ENCODE measurements at places on chromosomes 4 and X.

DNA sequence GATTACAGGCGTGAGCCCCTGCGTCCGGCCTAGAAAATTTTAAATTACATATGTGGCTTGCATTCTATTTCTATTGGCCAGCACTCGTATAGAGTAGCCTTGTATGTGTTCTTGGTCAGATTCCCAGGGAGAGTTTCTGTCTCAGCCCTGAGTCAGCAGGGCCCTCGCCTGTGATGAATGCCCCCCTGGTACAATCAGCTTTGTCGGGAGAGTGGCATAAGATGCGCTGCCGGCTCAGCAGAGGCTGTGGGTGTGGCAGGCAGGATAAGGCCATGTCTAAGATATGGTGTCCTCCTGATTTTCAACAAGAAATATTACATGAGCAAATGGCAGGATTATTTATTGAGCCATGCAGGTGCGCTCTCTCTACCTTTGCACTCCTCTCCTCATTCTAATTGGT is 1.6 kb upstream of the REELD1 start:
- no peak for DNase-seq

GRCh38 chrX:13581554-13581953 is 12.2 kb downstream of the EGFL6 start:
- DNase-seq: no peak

- DNase-seq: no peak
Observed at GRCh38 chrX:7926914-7927258, 327 bp downstream of the PNPLA4 start.

DNA sequence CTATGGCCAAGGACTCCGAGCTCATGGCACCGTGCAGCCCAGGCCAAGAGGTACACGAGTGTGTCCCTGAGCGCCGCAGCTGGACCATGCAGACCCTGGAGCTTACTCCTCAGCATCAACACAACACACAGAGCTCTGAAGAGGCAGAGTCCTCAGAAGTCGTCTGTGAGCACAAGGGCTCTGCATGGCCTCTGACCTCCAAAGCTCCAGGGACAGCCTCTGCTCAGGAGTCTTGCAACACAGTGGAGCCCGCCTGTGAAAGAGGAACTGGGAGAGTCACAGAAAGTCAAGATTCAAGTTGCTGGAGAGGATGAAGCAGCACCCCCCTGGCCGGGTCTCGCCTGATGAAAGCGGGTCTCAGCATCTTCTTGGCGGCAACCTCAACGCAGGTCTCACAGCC is 2.9 kb downstream of the LRPAP1 start:
- no peak for DNase-seq

- DNase-seq: no peak
Observed at GRCh38 chr4:1241466-1241935, 7.4 kb downstream of the CTBP1 start.

- no peak for DNase-seq
Observed at GRCh38 chr4:78756137-78756536, 20.0 kb upstream of the BMP2K start.

DNA sequence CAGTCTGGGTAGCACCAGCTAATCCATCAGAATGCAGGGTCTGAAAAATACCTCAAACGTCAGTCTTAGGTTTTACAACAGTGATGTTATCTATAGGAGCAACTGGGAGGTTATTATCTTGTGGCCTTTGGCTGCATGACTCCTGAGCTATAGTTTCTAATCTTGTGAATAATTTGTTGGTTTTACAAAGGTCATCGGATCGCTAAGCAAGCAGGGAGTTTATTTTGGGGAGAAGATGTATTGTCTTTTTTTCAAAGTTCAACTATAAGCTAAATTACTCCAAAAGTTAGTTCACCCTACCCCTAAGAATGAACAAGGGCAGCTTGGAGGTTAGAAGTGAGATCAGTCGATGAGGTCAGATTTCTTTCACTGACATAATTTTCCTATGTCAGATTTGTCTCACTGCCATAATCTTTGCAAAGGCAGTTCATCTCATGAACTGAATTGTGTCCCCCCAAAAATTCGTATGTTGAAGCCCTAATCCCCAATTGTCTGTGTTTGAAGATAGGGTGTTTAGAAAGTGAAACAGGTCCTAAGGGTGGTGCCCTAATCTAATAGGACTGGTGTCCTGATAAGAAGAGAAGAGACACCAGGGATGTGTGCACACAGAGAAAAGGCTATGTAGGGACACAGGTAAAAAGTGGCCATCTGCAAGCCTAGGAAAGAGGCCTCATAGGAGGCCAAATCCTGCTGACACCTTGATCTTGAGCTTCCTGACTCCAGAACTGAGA is 175.8 kb upstream of the GALNT7 start:
- DNase-seq: no peak
